Neural crest cell (in vitro differentiated cells): ENCODE measurements at places on chromosomes 3 and 15. TPM values are rescaled to one million over a fixed set of nuclear protein-coding genes. Genes with fewer than 3 reads are reported as not detected.

The CHST2 gene
- total RNA-seq: 4.3 and 4.5 TPM in 2 replicates

The ADAMTSL3 gene
- total RNA-seq: 0.07 TPM in 1 of 2 replicates, not detected in the other

The CLDN1 gene
- 0.14 and 0.39 TPM in 2 replicates for total RNA-seq

The LRRC49 gene
- 20.2 and 20.9 TPM in 2 replicates for total RNA-seq

The LEO1 gene
- total RNA-seq: 32.7 and 34.1 TPM in 2 replicates

The ZNF80 gene
- not detected in 2 replicates for total RNA-seq

The AADACL2 gene
- total RNA-seq: not detected in 2 replicates

The CPEB1 gene
- 0.72 and 0.84 TPM in 2 replicates for total RNA-seq

The NR2E3 gene
- total RNA-seq: not detected in 2 replicates

The GOLGA6L4 gene
- 2.0 and 2.1 TPM in 2 replicates for total RNA-seq

The ANKUB1 gene
- not detected in 2 replicates for total RNA-seq

The SMCO1 gene
- not detected in 2 replicates for total RNA-seq

The THOC7 gene
- total RNA-seq: 59.2 and 66.2 TPM in 2 replicates

The CPLX3 gene
- total RNA-seq: not detected in 2 replicates

The NANOGP8 gene
- total RNA-seq: 0.34 TPM in 1 of 2 replicates, not detected in the other

The MOBP gene
- total RNA-seq: not detected in 2 replicates

The CPB1 gene
- not detected in 2 replicates for total RNA-seq

The KLHL40 gene
- not detected in 2 replicates for total RNA-seq

The PLS1 gene
- 5.6 and 5.7 TPM in 2 replicates for total RNA-seq

The IQCF5 gene
- total RNA-seq: not detected in 2 replicates

The RTP3 gene
- not detected in 2 replicates for total RNA-seq
